Activated T-helper 1 cell treated with anti-CD3 and anti-CD28 coated beads, Interleukin-2, amount 50 U/mL, for 16 hours (primary cell): ENCODE measurements at places on chromosomes 13 and 19.

DNA sequence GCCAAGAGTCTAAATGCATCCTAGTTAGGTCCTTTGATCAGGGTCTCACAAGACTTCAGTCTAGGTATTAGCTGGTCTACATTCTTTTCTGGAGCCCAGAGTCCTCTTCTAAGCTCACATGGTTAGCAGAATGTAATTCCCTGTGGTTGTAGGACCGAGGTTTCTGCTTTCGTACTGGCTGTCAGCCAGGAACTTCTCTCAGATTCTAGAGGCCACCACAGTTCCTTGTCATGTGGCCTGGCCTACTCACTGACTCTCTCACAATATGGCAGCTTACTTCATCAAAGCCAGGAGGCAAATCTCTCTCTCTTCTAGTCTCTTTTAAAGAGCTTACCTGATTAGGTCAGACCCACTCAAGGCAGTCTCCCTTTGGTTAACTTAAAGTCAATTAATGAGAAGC is 82.9 kb downstream of the POU4F1 start:
- no peak for DNase-seq

DNA sequence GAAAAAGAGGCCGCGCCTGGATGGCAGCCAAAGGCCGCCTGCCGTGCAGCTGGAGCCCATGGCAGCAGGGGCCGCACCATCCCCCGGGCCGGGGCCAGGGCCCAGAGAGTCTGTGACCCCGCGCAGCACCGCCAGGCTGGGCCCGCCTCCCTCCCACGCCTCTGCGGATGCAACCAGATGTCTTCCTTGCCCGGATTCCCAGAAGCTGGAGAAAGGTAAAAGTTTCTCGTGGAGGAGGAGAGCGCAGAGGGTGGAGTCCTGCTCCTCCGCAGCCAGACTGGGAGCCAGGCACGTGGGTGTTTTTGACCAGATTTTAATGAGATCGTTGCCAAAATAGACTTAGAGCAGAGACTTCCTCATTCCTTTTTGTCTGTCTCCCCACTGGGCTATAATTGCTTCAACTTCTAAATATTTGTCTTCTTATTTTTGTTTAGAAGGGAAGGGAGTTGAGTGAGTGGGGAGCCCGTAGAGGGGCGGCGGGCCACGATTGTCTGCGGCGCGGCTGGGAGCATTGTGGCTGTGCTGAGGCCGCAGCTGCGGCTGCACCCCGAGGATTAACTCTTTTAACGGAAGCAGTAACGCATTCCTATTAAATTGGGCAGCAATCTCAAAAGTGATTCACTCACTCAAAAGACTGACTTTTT is 22.8 kb upstream of the NDUFS7 start:
- DNase-seq: no peak

- DNase-seq: no peak
Measured at GRCh38 chr13:30477346-30478195, 11.8 kb upstream of the HMGB1 start.

DNA sequence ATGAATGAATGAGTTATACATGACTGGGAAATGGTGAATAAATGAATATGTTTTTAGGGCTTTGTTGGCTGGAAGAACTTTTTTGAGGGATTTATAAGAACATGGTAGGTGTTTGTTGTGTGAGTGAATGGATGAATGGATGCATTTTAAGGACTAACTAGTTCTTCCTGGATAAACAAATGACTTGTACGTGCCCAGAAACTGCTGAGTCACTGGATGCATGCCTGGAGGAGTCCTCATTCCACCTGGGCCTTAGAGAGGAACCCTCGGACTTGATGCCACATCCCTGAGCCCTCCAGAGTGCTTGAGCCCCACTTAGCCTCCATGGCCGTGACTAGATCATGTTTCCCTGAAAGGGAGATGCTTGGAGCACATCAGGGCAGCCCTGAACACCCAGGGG is 153.4 kb downstream of the DPF1 start:
- no peak for DNase-seq

DNA sequence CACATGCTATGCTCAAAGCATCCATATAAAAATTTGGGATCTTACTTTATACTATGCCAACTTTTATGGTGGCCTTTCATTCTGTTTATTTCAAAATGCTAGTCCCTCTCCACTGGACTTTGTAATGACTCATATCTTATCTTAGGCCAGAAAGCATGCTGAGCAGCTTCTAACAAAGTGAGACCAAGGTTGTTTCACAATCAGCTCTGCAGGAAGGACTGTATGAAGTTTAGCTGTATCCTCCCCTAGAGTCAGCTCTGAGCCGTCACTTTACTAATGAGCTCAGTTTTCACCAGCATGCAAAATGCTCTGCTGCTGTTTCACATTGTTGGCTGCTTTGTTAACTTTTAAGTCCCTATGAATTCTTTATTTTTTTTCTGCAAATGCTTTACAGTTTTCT is 1608.8 kb downstream of the OLFM4 start:
- DNase-seq: no peak

GRCh38 chr19:16366433-16367260 is 42.0 kb downstream of the KLF2 start:
- DNase-seq: no peak

GRCh38 chr13:99154064-99154463 is 46.6 kb upstream of the UBAC2 start:
- no peak for DNase-seq

DNA sequence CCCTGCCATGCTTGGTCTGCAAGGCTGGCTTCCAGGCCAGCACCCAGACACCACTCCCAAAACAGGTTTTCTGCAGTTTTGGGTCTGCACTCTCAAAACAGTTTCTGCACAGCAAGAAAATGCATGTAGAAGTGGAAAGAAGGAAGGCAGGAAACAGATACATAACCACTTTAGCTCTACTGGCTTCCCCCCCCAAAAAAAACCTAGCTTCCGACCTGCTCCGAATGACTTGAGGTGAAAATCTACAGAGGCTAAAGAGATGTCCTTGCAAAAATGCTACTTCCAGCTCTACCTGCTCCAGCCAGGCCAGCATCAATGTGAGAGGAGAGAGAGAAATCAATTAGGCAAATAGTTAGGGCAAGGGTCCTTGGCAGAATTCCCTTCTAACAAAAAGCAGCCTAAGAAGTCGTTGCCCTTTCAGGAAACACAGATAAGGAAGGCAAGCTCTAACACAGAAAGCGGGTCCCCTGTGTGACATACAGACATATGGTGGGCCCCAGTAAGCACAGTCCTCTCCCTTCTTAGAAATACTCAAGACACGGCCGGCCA is 3.4 kb downstream of the C19orf12 start:
- no peak for DNase-seq

GRCh38 chr13:71477735-71478134 is 389.3 kb downstream of the DACH1 start:
- DNase-seq: no peak
